ENCODE measurements at places on chromosomes 16 and 17. TPM values are rescaled to one million over a fixed set of nuclear protein-coding genes. Genes with fewer than 3 reads are reported as not detected.

The LHX1 gene
- not detected for total RNA-seq

DNA sequence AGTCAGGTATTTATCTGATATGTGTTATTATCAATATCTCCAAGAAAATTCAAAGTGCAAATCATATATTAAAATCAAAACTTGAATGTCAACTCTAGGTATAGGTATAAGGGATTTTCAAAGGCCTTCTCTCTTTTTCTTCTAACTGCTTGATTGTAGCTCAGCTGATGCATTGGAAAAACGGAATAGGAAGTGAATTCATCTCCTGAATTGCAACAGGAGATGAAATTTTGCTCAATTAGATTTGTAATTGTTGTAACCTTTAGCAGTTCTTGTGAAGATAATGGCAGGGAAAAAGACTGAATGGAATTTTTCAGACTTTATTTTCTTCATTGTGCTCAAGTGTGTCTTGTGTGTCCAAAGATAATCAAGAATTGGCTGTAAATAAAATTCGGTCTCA, 190.2 kb upstream of the KCNJ16 start:
- no peaks in the 10 kb centered on the region for H3K4me1 ChIP-seq
- DNase-seq: no peak
- no peaks in the 10 kb centered on the region for H3K36me3 ChIP-seq

DNA sequence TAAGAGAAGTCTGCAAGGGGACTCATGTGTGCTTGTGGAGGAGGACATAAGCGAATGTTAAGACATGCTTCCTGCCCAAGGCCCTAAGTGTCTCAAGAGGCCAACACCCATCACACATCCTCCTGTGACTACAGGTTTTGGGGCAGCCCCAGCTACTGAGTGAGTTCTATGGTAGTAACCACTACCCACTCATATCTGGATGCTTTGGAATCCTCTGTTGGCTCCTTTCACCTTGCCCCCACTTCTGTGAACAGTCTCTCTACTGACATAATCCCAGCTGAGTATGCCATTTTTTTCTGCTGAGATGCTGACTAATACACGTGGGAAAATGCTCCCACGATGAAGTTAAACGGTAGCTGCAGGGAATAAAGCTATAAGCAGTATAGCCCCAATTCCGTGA, 153.5 kb downstream of the VPS53 start:
- peaks cover 41% of the 10 kb centered on the region for H3K4me1 ChIP-seq
- peak overlapping the region; percentile 73 for H3K27ac ChIP-seq
- H3K36me3 ChIP-seq: peaks cover 14% of the 10 kb centered on the region
- no peaks in the 10 kb centered on the region for H3K27me3 ChIP-seq
- no peak for DNase-seq

DNA sequence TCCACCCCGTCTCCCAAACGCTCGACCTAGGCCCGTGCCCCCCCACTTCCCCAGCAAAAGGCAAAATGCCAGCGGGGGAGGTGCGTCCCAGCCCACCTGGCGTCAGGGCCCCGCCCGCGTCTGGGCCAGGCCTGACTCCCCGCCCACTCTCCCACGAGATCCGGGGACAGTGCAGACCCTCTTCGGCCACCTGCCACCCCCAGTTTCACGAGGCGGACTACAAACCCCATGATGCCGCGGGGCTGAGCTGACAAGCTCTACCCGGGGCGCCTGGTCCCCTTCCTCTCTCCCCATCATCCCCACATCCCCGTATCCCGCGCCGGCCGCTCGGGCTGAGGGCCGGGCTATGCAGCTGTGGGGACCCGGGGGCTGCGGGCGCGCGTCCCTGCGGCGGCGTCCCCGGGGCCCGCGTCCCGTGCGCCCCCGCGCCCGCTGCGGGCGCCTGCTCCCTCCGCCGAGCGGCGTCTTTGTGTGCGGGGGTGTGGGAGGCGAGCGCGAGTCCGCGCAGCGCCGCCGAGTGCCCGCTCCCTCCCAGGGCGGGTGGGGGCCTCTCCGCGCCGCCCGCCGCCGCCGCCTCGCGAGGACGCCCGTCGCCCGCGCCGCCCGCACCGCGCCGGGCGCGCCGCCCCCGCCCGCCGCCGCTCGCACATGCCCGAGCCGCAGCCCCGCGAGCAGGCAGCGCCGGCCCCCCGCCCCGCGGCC, at the start of gene ANKRD13B:
ANKRD13B (plus strand) TSS at position 283 of the 702 bp plus-strand sequence. CDS start 490 bp downstream, outside the sequence.
- peak within 1 kb of the TSS; percentile 88 for H3K27ac ChIP-seq
- DNase-seq: peak; percentile 92
- H3K4me3 ChIP-seq: peak within 1 kb of the TSS; percentile 71
- no peaks in the 10 kb centered on the region for H3K27me3 ChIP-seq

The EPX gene
- total RNA-seq: not detected

DNA sequence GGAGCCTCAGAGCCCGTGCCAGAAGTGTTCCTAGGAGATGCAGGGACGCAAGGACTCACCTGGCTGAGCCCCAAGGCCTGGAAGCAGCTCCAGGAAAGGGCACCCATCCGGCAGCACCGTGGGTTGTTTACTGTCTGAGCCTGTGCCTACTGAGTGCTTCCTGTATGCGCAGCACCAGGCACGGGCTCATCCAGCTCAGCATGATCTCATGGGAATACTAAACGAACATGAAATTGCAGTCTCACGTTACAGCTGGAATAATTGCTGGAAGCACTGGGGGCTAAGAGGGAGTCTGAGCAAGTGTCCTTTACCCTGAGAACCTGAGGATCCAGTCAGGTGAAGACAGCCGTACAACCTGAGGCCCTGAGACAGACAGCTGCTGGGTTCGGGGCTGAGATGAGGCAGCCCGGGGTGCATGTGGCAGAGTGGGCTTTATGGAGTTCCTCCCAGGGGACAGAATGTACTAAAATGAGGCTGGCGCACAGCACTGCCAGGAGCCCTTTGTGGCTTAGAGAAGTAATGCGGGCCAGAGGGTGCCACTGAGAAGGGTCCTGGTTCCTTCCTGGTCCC, 5.4 kb downstream of the CTRL start:
- DNase-seq: no peak
- H3K4me1 ChIP-seq: peaks cover 17% of the 10 kb centered on the region
- no peak overlapping the region for H3K4me3 ChIP-seq
- no peaks in the 10 kb centered on the region for H3K27me3 ChIP-seq
- peaks cover 3% of the 10 kb centered on the region for H3K36me3 ChIP-seq

- H3K4me3 ChIP-seq: no peak within 1 kb of the TSS
- H3K36me3 ChIP-seq: no peaks in the 10 kb centered on the region
- H3K27me3 ChIP-seq: peaks cover 7% of the 10 kb centered on the region
- H3K27ac ChIP-seq: no peak within 1 kb of the TSS
- peaks cover 4% of the 10 kb centered on the region for H3K4me1 ChIP-seq
Measured at GRCh38 chr16:88638323-88639230, at the start of gene IL17C. Gene IL17C (plus strand): TSS chr16:88638572. CDS start chr16:88638642, 70 bp downstream.
